Caudate nucleus (tissue), 63 donors: ENCODE measurements at places on chromosomes 12 and 14.

- DNase-seq = no peak
Measured at GRCh38 chr14:90777830-90778485, 38.3 kb downstream of the TTC7B start.

DNA sequence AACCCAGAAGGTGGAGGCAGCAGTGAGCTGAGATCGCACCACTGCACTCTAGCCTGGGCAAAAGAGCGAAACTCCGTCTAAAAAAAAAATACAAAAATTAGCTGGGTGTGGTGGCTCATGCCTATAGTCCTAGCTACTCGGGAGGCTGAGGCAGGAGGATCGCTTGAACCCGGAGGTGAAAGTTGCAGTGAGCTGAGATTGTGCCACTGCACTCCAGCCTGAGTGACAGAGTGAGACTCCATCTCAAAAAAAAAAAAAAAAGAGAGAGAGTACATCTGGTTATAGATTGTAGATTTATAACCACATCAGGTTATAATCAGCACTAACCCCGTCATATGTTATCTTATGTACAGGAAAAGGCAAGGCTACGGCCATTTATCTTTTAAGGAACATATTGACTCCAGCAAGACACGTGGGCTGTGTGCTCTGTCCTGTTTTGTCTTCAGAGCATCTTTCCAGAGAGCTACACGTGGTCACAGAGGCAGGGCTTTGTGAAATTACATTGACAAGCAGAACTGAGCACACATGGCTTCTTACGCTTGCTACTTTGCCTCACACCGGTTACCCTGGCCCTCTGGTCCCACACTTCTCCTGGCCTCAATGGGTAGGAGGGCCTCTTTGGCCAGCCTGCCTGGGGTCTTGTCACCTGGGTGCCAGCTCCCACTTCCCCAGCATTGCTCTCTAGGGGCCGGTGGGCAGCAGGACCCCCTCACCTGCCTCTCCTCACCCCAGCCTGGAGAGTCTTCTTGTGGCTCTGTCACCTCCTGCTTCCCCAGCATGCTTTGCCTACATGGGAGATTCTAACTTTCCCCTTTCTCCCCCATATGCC is 6.8 kb upstream of the DYNC1H1 start:
- DNase-seq = no peak

DNA sequence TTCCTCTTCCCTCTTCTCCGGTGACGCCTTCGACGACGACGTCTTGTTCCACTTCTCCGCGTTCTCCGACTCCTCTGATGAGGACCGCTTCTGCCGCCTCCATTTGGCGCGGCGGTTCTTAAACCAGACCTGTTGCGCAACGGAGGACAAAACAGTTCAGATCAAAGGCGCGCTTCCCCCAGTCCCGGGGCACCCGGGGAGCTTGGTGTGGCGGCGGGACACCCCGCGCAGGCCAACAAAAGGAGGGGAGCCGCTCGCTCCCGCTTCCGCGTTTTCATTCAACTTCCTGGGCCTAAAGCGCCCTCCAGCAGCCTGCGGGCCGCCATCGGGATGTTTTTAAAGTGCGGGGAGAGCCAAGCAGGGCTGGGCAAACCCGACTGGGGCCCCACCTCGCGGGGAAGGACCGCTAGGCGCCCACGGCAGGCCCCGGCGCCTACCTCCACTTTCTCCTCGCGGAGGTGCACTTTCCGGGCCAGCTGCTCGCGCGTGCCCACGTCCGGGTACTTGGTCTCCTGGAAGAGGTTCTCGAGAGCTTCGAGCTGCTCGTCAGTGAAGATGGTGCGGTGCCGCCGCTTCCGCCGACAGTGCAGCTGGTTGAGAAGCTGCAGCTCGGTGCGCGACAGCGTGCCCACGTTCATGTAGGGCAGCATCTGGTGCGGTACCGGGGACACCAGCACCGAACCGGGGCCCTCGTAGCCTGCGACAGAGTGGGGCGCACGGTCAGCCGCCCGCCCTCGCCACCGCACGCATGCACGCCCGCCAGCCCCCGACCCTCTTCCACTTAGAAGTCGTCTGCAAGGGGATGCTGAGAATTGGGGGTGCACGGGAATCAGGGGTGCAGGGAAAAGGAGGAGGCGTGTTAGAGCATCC is 1.2 kb downstream of the GSC start:
- DNase-seq = no peak

GRCh38 chr12:120138366-120138765 is 21.8 kb upstream of the RAB35 start:
- DNase-seq = no peak

DNA sequence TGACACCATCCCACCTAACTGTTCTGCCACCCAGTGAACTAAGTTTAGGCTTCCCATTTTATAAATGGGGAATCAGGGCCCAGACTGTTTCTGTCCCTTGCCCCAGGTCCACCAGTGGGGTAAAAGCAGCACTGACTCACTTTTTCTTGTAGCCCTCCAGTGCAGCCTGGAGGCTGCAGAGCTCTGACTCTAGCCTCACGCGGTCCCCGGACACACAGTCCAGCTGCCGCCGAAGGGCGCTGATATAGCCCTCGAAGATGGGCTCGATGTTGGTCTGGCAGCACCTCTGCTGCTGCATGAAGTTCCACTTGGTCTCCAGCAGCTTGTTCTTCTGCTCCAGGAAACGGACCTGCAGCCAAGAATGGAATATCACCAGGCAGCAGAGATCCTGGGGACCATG is 2.6 kb downstream of the KRT82 start:
- no peak for DNase-seq

DNA sequence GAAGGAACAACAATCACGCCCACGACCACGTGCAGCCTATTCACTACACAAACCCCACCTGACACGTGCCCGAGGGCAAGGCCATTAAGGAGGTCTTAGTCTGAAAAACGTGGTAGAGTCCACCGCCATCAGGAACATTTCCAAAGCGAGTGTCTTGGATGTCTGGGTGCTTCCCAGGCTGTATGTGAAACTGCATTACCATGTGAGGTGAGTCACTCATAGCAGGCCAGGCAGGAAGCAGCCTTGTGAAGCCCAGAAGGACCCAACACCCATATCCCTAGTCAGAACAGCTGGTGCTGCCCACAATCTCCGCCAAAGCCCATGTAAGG is 3.3 kb upstream of the KRT79 start:
- no peak for DNase-seq

GRCh38 chr12:95116773-95117172 is 43.4 kb upstream of the NR2C1 start:
- no peak for DNase-seq

GRCh38 chr12:27383429-27384260 is 51.0 kb downstream of the BMAL2 start:
- DNase-seq = no peak

GRCh38 chr12:120228041-120228290 is 27.1 kb upstream of the RPLP0 start:
- DNase-seq = no peak

DNA sequence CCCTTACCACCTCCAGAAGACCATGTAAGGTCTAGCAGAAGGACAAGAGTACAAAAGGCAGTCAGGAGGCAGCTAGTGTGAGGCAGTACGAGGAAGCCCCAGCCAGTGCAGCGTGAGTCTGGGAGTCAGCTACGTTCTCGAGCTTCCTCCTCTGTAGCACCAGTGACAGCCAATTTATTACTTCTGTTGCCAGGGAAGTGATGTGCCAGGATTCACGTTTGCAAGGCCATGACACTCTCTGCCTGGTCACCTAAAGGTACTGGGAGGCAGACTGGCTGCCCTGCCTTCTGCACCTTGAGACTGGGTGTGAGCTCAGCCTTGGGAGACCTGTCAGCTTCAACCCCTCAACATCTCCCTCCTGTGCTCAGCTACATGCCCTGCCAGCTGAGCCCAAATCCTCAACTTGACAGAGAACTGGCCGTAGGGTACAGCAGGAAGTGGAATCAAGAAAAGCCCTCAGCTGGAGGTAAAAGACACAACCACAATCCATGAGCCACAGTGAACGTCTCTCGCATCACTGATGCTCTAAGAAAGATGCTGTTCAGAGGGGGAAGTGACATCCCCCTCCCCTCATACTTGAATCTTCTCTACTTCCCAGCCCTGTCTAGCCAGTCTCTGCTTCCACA is 182.5 kb upstream of the RGS6 start:
- DNase-seq = no peak

GRCh38 chr12:24955853-24956252 is 7.0 kb upstream of the BCAT1 start:
- no peak for DNase-seq

GRCh38 chr12:63124778-63125177 is 26.2 kb downstream of the AVPR1A start:
- no peak for DNase-seq

DNA sequence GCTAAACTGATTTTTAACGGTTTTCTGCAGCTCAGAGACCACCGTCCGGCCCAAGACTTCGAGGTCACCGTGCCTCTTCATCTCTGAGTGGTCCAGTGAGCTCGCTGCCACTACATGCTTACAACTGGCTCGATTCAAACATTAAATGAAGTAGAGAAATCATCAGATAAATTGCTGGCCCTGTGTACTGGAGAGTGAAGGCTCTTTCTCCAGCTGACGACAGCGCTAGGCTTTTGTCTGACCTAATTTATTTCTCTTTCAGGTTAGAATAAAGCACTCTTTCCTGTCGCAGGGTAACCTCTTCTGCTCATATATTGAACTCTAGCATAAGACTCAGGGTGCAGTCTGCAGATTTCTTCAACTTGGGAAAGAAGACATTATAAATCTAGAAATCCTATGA is 6.4 kb downstream of the BCL11B start:
- DNase-seq = no peak

DNA sequence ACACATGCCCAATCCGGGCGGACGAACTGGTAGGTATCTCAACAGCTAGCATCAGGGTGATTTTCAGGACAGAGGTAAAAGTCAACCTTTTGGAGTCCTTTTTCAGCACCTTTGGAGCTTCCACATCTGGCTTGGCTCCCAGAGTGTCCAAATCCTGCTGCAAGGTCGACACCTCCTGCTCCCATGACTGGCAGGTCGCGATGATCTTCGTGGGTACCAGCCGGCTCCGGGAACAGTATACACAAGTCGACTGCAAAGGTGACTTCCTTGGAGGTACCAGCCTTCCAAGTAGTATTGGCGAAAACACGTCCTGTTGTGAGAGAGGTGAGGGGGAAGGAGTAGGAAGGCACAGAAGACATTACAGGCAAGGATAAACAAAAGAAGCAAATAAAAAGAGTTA is 672.7 kb downstream of the TMEM121 start:
- no peak for DNase-seq

GRCh38 chr12:4117386-4118016 is 156.1 kb upstream of the CCND2 start:
- no peak for DNase-seq

DNA sequence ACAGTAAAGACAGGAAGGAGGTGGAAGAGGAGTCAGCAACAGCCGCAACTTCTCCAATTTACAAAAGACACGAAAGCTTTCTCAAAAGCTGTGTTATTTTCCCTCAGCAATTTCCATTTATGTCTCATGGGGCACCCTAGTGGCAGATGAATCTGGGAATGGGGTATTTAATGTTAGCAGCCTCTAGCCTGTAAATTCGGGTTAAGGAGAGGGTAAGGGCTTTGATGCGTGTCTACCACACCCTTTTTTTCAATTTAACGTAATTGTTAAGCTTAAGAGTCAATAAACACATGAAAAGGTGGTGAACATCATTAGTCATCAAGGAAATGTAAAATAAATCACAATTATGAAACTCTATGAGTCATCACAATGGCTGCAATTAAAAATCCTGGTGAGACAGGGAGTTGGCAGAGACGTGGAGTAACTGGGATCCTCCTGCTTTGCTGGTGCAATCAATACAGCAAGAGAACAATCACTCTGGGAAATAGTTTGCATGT is 986.4 kb downstream of the AACS start:
- DNase-seq = no peak

- DNase-seq = no peak
Measured at GRCh38 chr12:108768591-108769500, 37.5 kb upstream of the CORO1C start.

- DNase-seq = no peak
Measured at GRCh38 chr12:55845785-55846496, 3.2 kb upstream of the MMP19 start.

DNA sequence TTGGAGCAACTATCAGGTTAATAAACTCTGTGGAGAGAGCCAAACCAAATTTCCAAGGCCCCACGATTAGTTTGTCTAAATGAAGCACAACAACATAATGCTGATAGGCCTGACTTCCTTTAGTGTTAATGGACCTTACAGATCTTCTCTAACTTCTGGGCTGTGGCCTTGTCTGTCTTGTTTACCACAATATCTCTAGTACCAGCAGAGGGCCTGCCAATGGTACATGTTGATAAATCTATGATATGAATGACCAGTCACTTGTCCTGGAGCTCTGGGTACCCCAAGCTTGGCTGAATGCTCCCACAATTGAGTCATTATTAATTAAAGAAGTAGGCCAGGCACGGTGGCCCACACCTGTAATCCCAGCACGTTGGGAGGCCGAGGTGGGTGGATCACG is 78.9 kb upstream of the CISTR start:
- DNase-seq = no peak

DNA sequence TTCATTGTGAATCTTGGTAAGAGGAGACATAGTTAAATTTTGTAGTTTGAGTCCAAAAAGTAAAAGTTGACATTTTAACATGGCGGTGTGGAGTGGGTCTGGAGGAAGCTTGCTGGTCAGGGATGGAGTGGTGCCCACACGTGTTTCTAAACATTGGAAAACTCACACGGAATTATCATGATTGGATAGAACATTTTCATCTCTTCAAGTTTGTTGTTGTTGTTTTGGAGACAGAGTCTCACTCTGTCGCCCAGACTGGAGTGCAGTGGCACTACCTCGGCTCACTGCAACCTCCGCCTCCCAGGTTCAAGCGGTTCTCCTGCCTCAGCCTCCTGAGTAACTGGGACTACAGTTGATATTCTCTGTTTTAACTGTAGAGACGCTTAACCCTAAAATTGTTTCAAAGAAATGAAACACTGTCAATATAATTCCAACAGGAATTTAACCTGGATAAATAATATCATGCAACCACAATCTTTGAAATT is 502 bp upstream of the MBIP start:
- no peak for DNase-seq

GRCh38 chr12:75724928-75725312 is 213.5 kb upstream of the KRR1 start:
- no peak for DNase-seq

GRCh38 chr12:105256921-105257320 is 20.9 kb upstream of the APPL2 start:
- no peak for DNase-seq

GRCh38 chr12:99906786-99907579 is 77.8 kb downstream of the ANKS1B start:
- DNase-seq = no peak
